ENCODE measurements at places on chromosomes 16 and 17.

GRCh38 chr16:77211880-77212740, 12.9 kb downstream of the SYCE1L start:
- DNase-seq = peak; percentile 74

DNA sequence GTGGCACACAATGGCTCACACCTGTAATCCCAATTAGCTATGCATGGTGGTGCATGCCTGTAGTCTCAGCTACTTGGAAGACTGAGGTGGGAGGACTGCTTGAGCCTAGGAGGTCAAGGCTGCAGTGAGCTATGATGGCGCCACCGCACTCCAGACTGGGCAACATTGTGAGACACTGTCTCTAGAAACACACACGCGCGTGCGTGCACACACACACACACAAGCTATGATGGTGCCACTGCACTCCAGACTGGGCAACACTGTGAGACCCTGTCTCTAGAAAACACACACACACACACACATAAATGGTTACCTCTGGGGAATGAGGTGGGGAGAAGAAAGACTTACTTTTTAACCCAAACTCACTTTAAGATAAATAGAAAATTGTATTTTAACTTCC, 16.4 kb downstream of the FBXL20 start:
- DNase-seq = no peak

- peak; percentile 20 for DNase-seq
Observed at GRCh38 chr16:819336-820043, 19.0 kb upstream of the GNG13 start.

- DNase-seq = no peak
Observed at GRCh38 chr16:54204756-54205155, 81.8 kb downstream of the IRX3 start.

- DNase-seq = no peak
Observed at GRCh38 chr17:77253611-77254051, 112.9 kb downstream of the SEC14L1 start.

DNA sequence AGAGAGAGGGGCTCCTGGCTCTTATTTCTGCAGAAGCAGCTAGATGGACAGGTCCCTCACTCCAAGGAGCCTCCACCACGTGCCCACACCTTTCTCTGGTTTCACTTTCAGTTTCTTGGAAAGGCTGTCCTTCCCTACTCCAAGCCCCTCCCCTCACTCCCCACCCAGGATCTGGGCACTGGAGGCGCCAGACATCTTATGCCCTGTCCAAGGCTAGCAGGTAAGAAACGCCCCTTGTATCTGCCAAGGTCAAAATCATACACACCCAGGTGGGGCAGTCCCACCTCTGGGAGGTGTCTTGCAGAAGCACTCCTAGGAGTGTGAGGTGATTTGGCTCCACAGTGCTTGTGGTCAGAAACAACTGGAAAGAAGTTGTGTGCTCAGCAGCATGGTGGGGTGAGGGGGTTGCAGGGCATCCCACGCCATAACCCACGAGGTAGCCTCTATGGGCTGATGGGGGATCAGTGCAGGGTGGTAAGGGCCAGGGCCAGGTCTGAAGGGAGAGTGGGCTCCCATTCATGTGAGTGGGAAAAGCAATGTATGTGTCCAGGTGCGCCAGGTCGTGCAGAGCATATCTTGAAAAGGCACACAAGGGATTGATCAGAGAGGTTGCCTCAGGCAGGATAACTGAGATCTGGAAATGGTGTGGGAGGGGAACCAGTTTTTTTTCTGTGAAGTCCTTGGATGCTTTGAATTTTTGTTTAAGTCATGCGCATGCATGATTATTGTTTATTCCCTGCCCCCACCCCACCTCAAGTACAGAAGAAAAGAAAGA, 31.8 kb upstream of the PRM1 start:
- DNase-seq = peak; percentile 51

DNA sequence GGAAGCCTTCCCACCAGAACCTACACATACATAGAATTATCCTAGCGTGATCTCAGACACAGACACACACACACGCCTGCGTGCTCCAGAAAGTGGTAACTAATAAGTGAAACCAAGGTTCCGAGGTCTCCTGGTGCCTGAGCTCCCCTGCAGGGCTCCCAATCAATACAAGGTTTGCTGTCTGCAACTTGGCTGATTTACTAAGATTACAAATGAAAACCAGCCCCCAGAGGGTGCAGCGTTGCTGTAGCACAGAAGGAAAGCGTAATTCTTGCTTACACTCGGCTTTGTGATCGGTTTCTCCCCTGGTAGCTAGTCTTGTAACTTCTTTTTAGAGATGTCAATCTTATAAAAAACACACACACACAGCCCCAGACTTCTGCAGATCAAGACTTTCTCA, 334.1 kb upstream of the XYLT1 start:
- no peak for DNase-seq

- DNase-seq = no peak
Observed at GRCh38 chr17:44932096-44932786, 15.3 kb downstream of the KIF18B start.

DNA sequence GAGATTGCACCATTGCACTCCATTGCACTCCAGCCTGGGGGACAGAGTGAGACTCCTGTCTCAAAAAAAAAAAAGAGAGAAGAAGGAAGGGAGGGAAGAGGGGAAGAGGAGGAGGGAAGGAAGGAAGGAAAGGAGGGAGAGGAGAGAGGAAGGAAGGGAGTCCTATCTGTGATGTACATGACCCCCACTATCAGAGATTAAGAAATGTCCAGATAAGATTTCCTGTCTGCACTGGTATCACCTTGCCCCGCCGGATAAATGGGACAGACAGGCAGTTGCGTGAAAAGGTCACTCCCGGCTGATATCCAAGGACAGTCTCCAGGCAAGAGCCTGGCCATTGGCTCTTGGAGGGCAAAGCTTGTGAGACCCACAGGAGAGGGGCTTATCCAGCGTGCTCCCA, 5.2 kb upstream of the ZFPM1 start:
- no peak for DNase-seq

GRCh38 chr17:67335245-67335835, 31.0 kb downstream of the PSMD12 start:
- DNase-seq = no peak

- DNase-seq = no peak
Observed at GRCh38 chr16:75248142-75248535, 3.3 kb downstream of the BCAR1 start.

GRCh38 chr16:53704445-53704813, 473 bp downstream of the FTO start:
- no peak for DNase-seq

DNA sequence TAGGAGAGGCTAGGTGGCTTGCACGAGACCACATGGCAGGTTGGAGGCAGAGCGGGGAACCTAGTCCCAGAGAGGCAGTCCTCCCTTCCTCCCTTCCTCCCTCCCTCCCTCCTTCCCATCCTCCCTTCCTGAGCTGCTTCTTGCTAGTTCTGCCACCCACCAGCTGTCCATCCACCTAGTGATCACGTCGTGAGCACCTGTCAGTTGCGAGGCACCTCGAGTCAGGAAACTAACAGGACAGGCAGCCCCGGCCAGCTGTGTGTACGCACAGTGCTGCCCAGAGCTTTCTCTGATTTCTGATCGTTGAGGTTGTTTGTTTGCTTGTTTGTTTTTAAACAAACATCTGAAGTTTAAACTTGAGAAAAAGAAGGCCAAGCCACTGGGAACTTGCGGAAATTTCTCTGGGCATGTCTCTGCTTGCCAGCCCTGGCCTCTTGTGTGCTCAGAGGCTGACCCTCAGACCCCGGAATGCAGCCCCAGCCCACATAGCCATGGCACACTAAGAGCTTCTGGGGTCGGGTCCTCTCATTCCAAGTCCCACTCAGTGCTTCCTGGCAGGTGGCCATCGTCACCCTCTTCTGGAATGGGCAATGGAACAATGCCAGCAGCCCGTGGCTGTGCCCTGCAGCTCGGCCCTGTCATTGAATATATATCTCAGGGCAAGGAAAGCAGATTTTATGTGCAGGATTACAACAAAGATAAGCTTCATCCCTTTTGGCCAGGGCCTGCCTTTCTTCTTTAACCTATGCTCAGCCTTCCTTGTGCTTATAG, 174.0 kb downstream of the KATNIP start:
- no peak for DNase-seq

DNA sequence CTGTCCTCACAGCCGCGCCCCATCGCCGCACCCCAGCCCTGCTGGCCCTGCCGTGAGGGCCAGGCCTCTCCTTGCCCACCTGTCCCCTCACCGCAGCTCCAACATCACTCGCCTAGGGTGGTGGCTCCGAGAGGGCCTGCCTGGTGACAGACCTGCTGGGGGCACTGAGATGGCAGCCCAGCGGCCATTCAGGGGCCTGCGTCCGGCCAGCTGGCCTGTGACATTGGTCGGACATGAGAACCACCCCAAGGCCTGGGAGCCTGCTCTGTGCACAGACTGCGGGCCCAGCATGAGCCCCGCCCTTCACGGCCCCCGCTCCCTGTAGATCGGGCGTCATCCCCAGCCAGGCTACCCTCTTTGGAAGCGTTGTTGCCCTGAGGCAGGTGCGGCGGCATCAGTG, 11.8 kb downstream of the NME3 start:
- no peak for DNase-seq

GRCh38 chr17:29068818-29069217, 25.9 kb downstream of the PIPOX start:
- no peak for DNase-seq

DNA sequence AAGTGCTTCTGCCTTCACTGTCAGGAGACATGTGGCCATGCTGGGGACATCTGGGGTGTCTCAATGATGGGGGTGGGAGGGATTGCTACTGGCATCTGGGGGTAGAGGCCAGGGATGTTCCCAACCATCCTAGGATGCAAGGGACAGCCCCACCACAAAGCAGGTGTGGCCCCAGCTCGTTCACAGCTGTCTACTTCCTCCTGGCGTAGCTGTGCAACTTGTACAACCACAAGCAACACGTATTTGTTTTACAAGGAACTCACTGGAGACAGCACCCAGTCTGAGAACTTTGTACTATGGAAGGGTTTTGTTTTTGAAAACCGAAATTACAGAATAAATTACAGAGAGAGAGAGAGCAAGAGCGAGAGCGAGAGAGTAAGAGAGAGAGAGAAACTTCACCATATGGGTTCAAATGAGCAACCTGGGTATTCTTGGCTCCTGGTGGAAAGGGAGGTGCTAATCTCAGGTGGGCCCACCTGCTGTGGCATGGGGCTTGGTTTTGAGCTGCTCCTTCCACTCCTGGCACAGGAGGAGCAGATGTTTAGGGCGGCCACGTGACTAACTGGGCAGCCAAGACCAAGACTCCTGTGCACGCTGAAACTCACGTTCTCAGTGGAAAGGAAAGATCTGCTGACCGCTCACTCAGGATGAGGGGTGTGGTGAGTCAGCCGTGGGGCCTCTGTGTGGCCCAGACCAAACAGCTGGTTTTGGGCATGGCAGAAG, 17.5 kb upstream of the TNFRSF13B start:
- peak; percentile 50 for DNase-seq

- no peak for DNase-seq
Observed at GRCh38 chr16:80369138-80369958, 171.4 kb upstream of the DYNLRB2 start.

- no peak for DNase-seq
Observed at GRCh38 chr17:14311981-14312380, 11.1 kb downstream of the HS3ST3B1 start.

DNA sequence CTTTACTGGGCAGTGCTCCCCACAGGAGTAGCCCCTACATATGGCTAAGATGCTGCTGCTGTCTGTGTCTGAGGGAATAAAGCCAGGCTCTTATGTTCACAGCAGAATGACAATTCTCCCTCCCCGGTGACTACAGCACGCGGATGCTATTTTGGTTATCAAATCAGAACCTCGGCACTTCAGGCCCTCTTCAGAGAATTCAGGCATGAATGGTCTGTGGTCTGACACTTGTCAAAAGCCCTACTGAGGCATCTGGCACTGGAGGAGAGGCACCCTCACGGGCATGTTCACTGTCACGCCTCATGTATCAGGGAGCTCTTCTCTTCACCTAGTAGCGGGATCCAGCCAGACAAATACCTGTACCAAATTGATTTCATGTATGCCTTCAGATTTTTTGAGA, 30.4 kb downstream of the KIAA0513 start:
- no peak for DNase-seq

DNA sequence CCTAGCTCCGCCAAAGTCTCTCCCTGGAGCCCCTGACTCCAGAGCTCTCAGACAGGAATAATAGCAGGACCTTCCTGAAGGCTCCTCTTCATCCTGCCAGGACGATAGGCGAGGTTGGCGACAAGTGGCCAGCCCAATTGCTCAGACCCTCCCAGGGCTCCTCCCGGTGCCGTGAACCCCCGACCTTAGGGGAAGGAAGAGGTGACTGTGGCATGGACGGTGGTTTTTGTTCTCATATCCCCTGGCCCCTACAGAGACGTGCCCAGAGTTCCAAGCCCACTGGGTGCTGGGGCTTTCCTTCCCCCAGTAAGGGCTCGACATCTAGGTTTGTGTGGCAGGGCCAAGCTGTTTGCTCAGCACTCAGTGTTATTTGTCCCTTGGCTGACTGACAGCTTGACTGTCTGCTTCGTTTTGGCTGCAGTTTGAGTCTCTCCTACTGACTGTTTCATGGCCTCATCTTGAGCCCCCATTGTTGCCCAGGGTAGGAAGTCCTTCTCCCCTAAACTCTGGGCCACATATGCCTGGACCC, 4.6 kb upstream of the ADCY7 start:
- DNase-seq = no peak

- no peak for DNase-seq
Observed at GRCh38 chr17:28071891-28072606, 29.6 kb downstream of the NLK start.

DNA sequence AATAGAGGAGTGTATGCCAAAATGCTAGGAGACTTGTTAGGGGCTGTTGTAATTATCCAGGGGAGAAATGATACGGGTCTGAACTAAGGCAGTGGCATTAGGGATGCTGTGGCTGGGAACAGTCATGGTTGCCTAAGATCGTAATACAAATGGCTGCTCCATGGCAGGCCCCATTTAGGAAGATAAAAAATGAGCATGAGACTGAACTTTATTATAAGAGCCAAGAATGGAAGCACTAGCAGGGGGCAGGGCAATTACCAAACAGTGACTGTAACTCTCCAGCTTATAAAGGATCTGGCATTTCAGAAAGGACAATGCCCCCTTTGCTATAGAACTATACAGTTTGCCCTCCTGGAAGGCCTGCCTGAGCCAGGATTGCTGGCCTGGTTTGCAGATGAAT, 503.3 kb upstream of the CDH5 start:
- DNase-seq = no peak

- no peak for DNase-seq
Observed at GRCh38 chr17:11383157-11383556, 142.1 kb downstream of the SHISA6 start.

DNA sequence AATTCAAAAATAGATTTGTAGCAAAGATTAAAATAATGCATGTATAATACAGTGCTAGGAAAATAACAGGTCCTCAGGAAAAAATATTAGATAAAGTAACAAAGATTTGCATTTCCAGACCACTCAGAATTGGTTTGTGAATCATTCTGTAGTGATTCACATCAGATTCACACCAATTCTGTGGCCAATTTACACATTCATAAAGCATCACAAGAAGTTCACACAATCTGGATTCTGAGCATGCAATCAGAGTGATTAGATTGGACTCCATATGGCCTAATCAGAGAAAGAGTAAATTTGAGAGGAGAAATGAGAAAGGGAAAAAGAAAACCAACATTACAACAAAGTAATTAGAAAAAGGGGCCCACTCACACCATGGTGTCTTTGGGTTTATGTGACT, 36.0 kb upstream of the SLC47A1 start:
- no peak for DNase-seq
